Stimulated activated CD8-positive, alpha-beta memory T cell treated with anti-CD3 and anti-CD28 coated beads, Interleukin-12 subunit alpha, Interleukin-12 subunit beta, amount 100 ng/mL, for 4 hours (primary cell): ENCODE measurements at places on chromosomes 12 and 14.

GRCh38 chr12:68482660-68483059 is 128.0 kb upstream of the RAP1B start:
- no peak for DNase-seq

GRCh38 chr14:22427771-22428231 is 161.2 kb downstream of the DAD1 start:
- no peak for DNase-seq

- DNase-seq = no peak
Measured at GRCh38 chr14:65346895-65347294, 65.6 kb upstream of the FUT8 start.

DNA sequence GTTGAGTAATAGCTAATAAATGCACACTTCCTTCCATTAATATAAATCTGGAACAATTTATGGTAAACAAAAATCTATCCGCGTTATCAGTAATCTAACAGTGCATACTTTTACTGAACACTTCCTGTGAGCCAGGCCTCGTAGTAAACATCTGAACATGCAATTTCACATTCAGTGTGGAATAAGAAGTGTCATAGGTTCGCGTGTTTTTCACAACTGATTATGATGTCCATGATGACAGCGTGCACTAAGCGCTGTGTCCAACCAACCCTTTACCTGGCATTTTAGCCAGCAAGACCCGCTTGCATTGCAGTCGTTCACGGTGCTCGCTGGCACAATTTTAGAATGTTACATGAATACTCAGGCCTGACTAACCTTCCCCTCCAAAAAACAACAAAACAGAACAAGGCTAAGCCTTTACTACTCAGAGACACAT is 2.1 kb downstream of the PNMA1 start:
- no peak for DNase-seq

- no peak for DNase-seq
Measured at GRCh38 chr14:79764323-79764722, 447.0 kb downstream of the DIO2 start.

DNA sequence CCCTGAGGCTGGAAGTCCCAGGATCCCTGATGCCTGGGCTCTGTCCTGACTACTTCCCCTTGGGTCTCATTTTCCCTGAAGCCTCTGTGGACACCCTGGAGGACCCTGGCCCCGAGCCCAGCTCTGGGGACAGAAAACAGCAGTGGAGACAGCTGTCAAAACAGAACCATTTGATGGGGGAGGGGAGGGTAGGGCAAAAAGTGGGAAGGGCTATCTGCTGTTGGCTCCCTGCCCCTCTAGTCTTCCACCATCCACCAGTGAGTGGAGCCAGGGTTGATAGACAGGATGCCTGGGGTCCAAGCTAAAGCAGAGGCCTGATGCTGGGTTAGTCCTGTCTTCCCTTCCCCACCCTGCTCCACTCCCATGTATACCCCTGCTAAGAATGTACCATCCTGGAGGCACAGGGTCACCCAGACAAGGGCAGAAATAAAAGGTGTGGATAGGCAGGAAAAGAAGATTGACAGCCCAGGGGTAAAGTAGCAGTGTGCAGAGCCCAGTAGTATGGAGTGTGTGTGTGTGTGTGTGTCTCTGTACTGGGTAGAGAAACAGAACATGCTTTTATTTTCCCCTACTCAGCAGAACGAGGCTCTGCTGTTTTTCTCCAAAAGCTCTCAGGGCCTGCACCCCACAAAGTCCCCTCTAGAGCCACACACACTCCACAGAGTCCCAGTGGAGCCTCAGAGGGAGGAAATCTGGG is 9.8 kb downstream of the ZNF385A start:
- no peak for DNase-seq

GRCh38 chr14:49962621-49963020 is 69.7 kb downstream of the ARF6 start:
- DNase-seq = no peak

DNA sequence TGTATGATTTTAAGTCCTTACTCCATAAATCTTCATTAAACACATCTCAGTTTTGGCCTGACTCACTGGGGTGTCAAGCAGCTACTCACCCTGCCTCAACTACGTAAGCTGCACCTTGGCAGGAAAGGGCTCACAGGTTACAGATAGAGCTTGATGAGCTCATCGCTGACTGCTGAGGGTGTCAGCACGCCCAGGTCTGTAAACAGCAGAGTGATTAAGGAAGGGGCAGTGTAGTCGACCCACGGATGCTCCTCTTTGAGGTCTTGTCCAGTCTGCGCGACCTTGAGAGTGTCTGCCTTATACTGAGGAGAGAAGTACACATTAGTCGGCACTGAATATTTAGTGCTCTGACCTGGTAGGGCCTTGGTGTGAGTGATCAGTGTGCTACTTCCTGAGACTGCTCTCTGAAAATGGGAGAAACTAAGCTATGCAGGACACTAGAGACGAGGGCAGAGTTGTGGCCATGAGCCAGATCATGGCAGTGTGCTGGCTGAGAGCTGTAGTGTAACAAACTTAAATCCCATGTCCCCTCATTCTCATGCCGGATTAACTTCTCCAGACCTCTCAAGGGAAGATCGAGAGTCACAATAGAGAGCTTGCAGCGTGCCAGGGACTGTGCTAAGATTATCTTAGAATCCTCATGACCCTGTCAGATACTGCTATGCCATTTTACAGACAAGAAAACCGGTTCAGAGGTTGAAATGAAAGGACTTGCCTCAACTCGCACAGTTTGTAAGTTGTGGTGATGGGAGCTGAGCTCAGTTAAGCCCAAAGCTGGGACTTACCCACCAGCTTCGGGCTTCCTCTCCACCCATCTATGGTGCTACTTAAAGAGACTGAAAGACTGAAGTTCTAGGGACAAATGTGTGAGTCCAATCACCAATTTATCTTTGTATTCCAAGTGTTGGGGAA is 11.6 kb downstream of the EIF2B1 start:
- no peak for DNase-seq

- no peak for DNase-seq
Measured at GRCh38 chr12:6613015-6613775, 6.0 kb upstream of the CHD4 start.

GRCh38 chr12:112450725-112451124 is 32.0 kb downstream of the PTPN11 start:
- DNase-seq = no peak

DNA sequence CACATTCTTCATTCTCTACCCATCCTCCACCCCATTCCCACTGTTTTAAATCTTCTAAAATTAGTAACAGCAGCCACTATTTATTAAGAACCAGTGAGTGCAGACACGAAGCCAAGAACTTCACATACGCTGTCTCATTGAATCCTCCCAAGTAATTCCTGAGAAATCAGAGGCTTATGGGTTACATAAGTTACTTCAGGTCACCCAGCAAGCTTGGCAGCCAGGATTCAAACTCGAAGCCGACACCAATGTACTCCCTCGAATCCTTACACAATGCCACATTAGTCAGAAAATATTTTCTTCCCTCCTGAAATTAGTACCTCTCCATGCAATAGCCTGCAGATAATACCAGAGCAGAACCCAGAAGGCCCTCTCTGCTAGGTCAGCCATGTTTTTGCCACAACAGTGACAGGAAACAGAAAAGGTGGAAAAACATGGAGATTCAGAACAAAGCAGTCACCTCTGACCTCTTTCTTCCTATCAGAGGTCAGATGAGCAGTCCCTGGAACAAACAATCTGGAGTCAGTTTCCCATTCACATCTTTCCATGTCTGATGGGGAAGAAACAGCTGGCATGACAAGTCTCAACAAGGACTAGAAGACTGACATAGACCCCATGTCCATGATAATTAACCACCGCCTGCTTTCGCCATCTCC is 16.4 kb downstream of the NID2 start:
- no peak for DNase-seq

GRCh38 chr14:79487632-79488031 is 723.7 kb downstream of the DIO2 start:
- DNase-seq = no peak
